ENCODE measurements at places on chromosomes 4 and X.
A peak's percentile ranks its signal among the peaks of the same experiment; 100 is the strongest.

DNA sequence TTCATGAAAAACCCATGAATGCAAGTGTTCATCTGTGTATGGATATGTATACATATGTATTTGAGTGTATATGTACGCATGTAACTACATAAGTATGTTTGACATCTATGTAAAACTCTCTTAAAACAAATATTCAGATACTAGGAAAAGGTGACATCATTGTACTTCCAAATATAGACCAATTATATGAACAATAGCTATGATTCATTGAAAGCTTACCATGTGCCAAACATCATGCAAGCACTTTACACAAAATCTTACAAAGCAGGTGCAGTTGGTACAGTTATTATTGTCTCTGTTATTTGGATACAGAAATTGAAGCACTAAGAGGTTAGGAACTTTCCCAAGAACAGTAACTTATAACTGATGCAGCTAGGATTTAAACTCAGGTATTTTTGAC, 21.4 kb downstream of the MAGEB17 start:
- no peak for DNase-seq

GRCh38 chr4:14264437-14264836, 636.9 kb upstream of the BOD1L1 start:
- DNase-seq: no peak

- DNase-seq: no peak
These were observed 4.2 kb upstream of the MSANTD1 start for GRCh38 chr4:3244747-3245146.

DNA sequence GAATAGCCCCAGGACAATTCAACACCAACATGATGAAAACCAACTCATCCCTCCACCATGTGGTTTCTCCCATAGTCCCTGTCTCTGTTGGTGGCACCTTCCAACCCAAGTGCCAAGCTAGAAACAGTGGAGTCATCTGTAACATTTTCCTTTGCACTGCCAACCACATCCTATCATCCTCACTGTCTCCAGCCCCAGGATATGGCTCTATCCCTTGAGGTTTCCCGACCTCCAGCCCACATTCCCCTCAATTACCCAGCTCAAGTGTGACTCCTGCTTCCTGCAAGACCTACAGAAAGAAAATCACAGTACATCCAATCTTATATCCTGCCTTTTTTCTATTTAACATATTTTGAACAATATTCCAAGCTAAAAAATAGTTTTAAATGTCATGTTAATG, 24.2 kb downstream of the PNMA6F start:
- no peak for DNase-seq

DNA sequence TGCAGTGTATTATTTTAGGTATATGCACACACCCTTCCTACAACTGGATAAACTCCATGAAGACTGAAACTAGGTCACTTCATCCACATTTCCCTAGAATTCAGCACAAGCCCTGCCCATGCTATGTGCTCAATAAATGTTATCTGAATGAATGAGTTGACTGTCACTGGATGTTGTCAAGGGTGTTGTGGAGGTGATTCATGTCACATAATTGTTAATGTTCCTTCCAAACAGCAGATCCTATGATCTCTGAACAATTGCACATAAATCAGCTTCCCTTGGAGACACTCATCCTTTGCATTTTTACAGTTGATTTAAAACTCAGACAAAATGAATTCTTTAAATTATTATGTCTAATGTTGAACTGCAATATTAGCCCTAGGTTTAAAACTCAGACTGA, 154.7 kb downstream of the TSPAN5 start:
- peak; percentile 24 for DNase-seq

GRCh38 chr4:43607827-43608461, 715.4 kb downstream of the GRXCR1 start:
- no peak for DNase-seq

DNA sequence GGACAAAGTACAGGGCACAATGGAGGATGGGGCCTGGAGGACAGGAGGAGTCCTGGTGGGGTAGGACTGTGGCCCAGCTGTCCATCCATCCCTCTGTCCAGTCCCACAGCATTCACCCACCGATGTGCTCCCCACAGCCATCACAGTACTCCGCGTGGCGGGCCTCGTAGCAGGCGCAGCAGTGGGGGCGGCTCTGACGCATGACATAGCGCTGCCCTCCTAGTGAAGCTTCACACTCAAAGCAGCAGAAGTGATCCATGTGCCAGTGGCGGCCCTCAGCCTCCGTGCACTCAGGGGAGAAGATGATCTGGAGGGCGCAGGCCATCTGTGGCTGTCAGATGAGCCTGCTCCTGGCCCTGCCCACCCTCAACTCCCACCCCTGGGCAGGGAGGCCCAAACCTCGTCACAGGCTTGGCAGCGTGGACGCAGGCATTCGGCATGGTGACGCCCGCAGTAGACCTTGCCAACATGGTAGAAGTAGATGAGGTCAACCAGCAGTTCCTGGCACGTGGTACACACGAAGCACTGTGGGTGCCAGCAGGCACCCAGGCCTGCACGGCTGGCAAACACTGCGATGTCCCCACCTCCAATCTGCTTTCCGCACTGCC, 6.3 kb downstream of the PLP2 start:
- DNase-seq: no peak

GRCh38 chrX:119640731-119641170, 34.5 kb upstream of the NKRF start:
- no peak for DNase-seq

DNA sequence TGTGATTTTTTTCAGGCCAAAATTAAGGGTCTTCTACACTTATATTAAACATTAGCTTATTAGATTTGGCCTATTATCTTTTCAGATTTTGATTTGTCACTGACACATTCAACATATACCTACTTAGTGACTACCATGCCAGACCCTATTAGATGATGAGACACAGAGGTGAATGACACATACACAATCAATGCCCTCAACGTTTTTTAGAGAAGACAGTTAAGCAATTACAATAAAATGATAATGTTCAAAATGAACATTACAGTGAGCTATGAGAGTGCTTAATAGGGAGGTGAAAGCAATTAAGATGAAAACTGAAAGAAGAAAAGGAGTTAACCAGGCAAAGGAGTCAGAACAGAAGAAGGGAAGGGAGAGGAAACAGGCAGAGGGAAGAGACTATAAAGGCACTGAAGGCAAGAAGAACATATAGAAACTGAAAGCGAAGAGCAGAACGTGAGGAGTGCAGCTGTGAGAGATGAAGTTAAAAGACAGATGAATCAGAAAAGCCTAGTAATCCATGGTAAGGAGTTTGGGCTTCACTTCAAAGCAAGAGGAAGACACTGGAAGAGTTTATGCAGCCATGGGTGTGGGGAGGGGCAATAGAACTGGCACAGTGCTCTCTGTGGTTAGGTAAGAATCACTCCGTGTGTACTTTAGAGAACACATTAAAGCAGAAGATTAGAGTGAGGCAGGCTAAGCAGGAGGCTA, 119.0 kb downstream of the REELD1 start:
- DNase-seq: no peak

GRCh38 chrX:39688576-39689375, 409.0 kb downstream of the BCOR start:
- DNase-seq: peak; percentile 73
